ENCODE measurements at places on chromosomes 6 and 20. TPM values are rescaled to one million over a fixed set of nuclear protein-coding genes. Genes with fewer than 3 reads are reported as not detected.

GRCh38 chr20:48626938-48627736, 200.7 kb downstream of the PREX1 start:
- no peak for DNase-seq

GRCh38 chr20:41373251-41373783, 6.7 kb upstream of the EMILIN3 start:
- no peak for DNase-seq

DNA sequence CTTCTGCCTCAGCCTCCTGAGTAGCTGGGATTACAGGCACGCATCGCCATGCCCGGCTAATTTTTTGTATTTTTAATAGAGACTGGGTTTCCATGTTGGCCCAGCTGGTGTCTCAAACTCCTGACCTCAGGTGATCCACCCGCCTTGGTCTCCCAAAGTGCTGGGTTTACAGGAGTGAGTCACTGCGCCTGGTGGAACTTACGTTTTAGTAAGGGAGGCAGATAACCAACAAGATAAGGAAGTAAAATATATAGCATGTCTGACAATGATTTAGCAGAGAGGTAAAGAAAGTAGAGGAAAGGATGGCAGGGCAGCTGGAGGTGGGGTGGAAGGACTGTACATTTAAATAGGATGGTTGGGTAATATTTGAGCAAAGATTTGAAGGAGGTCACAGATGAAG, 12.8 kb upstream of the MYMX start:
- DNase-seq, result no peak

NSFL1C gene
- 93.4 TPM for total RNA-seq

SNX9 gene
- 42.5 TPM for total RNA-seq

FNDC11 gene
- total RNA-seq, result 5.5 TPM

FGD2 gene
- 0.10 TPM for total RNA-seq

EDN3 gene
- not detected for total RNA-seq

- DNase-seq, result peak; percentile 13
Observed at GRCh38 chr6:35026434-35027222, 114.5 kb downstream of the TCP11 start.

GRCh38 chr20:47863315-47863965, 78.2 kb upstream of the SULF2 start:
- no peak for DNase-seq

BPI gene
- total RNA-seq, result not detected

NINL gene
- total RNA-seq, result 7.2 TPM

- DNase-seq, result peak; percentile 84
Observed at GRCh38 chr6:142013287-142013686, 119.4 kb upstream of the GJE1 start.

TMEM14C gene
- total RNA-seq, result 84.7 TPM

DNA sequence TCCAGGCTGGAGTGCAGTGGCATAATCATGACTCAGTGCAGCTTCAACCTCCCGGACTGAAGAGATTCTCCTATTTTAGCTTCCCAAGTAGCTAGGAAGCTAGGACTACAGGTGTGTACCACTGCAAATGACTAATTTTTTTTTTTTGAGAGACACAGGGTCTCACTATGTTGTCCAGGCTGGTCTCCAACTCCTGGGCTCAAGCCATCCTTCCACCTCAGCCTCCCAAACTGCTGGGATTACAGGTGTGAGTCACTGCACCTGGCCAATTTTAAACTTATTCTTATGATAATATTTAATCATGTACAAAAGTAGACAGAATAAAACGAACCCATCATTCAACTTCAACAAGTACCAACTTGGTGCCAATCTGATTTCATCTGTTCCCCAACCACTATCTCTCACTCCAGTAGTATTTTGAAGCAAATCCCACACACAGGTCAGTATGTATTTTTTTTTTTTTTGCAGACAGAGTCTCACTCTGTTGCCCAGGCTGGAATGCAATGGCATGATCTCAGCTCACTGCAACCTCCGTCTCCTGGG, 32.5 kb downstream of the BCL2L1 start:
- no peak for DNase-seq

DNA sequence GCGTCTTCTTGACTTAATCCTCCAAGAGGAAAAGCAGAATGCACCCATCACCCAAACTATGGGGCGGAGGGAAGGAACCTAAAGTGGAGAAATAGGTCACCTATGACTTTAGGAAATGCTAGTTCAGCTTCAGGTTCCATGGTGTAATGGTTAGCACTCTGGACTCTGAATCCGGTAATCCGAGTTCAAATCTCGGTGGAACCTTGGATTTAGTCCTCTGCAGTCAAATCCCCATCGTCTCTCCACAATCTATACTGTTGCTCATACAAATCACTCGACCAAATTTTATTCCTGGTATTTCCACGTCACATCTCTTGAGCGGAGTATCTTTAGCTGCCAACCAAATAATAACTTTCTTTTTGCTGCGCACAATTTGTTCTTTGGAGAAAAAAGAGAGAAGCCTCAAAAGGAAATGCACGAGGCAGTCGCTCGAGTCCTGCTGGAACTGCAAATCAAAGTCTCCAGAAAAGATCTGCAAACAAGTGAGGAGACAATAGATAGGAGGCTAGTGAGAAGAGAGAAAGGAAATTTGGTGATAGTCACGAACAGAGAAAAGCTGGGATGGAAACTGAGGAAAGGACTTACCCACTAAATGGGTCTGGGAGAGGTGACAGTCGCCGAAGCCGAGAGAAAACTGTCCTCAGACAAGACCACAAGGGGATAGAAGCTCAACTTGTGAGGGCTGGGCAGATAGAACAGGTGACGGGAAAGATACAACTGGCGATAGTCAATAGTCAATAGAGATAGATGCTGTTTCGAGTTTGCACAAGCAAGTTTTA, 16.6 kb downstream of the POM121L2 start:
- DNase-seq, result peak; percentile 90

DNA sequence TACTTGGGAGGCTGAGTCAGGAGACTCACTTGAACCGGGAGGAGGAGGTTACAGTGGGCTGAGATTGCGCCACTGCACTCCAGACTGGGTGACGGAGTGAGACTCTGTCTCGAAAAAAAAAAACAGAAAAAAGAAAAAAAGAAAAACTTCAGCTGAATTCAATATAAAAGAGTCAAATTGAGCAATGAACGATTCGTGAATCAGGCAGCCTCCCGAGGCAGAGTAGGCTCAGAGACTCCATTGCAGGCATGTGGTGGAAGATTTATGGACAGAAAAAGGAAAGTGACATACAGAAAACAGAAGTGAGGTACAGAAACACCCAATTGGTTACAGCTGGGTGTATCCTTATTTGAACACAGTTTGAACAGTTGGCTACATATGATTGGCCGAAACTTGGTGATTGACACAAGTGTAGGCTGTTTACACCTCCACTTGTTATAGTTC, 56.3 kb downstream of the HLA-DPB1 start:
- DNase-seq, result no peak
